ENCODE measurements at places on chromosomes 2 and 18.

DNA sequence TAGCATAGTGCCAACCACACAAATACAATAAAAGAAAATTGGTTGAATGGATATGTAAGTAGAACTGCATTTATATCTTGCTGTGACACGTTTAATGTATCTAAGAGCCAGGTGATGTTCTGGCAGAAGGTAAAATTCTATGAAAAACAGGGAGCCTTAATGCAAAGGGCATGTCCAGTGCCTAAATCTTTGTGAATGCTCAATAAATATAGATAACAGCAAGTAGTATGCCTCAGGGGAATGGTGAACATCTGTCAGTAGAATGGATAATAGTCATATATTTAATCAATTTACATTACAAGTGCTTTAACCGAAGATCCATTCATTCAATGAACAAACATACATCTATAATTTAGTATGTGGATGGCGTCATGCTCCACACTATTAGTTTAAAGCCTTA lies 43.7 kb upstream of the NYAP2 start:
- no peak for DNase-seq

- no peak for DNase-seq
These were observed 637.1 kb upstream of the CHAC2 start for GRCh38 chr2:53130441-53130943.

DNA sequence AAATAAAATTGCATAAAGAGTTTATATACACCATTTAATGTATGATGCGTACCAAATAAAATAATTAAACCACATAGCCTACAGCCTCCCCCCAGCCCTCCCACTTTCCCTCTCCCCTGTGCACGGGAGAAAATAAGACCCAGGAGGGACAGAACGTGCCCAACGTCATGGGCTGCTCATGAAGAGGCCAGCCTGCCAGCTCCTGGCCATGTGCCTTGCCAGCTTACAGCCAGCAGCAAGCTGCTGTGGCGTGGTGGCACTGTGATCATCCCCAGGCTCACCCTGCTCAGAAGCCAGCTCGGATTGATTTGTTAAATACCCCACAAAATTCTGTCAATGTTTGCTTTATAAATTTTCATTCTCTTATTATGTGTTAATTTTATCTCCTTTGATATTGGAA lies 7.6 kb downstream of the GPR148 start:
- no peak for DNase-seq

- DNase-seq, result no peak
These were observed 421.5 kb upstream of the POU3F3 start for GRCh38 chr2:104432401-104432800.

GRCh38 chr18:59988098-59988706 lies 88.4 kb downstream of the PMAIP1 start:
- DNase-seq, result peak; percentile 54

- peak; percentile 2 for DNase-seq
These were observed 131.4 kb downstream of the STRN start for GRCh38 chr2:36834731-36835524.

- no peak for DNase-seq
These were observed 23.8 kb downstream of the MPHOSPH10 start for GRCh38 chr2:71154279-71154678.

DNA sequence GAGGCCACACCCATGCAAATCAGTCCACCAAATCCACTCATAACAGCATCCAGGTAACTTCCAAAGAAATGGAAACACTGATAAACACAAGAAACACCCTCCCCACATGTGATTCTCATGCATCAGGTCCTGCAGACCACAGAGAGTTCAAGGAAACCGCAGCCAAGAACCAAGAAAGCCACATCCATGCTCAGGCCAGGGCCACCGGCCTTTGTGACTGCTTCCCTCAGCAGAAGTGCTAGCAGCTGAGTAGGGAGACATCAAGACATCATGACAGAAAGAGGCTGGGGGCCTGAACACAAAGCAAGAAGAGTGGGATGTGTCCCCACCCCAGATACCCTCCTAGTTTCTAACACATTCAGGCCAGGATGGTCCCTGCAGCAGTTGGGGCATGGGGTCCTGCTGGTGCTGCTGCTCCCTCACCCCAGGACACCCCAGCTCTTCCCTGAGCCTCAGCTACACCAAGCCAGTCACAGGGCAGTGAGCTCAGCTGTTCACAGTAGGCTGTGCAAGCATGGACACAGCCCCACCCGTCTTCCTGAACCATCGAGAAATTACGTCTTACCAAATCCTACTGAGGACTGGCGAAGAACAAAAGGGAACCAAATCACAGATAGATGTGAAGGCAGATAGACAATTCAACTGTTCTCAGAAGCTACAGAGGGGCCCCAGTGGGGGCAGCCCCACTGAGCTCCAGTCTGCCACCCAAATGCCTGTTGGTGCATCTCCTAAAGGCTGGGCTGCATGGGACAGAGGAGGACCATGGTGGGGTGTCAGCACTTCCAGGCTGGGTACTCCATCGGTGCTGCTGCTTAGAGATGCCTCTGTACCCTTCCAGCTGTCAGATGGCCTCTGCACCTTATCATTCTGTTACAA lies 60.9 kb downstream of the HDAC4 start:
- peak; percentile 24 for DNase-seq

DNA sequence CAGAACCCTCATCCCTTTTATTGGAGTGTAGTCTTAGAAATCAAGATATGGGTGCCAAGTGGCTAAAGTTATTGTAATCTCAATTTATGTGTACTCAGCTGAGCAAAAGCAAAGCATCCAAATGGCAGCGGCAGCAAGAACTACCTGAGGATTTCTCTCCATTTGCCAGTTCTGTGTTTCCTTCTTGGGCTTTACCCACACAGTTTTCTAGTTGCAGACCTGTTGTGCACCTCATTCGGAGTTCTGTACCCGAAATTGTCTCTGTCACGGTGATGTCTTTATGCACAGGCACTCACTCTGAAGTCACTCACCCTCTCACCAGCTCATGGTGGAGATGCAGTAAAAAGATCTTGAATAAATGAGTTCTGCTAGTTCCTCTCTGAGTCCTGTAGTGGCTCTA lies 43.6 kb downstream of the INPP4A start:
- no peak for DNase-seq

GRCh38 chr18:25056429-25056828 lies 295.5 kb downstream of the ZNF521 start:
- DNase-seq, result no peak

DNA sequence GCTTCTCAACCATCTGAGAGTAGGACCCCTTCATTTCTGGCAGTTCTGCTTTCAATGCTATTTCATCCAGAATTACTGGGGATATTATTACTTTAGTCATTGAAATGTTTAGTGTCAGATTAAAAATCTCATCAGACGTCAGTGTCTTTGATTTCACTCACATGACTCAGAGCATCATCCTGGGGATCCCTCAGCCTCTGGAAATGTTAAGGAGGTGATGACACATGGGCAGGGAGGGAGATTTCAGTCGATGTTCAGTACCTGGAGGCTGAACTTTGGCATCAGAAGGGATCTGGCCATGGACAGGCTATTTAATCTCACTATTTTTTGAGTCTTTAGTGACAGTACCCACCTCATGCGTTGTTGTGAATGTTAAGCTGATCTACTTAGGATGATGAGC lies 39.1 kb downstream of the OSBPL6 start:
- no peak for DNase-seq
